ENCODE measurements at places on chromosomes 3 and 15.

GRCh38 chr15:83144771-83145170 lies 37.3 kb downstream of the TM6SF1 start:
- DNase-seq = no peak

- DNase-seq = no peak
Measured at GRCh38 chr3:33358172-33358781, 81.0 kb downstream of the FBXL2 start.

DNA sequence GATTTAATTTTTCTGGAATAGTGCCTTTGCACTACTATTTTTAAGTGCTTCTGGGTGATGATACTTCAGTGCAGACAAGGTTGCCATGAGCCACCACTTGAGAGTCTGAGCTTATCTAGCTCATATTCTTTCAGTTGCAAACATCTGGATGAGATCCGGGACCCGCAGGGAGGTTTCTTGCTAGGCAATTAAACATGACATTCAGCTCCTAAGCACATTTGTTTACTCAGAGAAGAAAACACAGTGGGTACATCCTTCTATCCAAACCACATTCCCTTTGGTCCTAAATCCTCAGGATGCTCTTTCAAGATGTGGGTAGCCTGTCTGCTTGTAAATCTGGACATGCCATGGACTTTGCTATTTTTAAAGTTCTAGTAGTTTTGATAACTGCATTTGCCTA lies 12.0 kb downstream of the PLSCR1 start:
- no peak for DNase-seq

- DNase-seq = no peak
Measured at GRCh38 chr3:38853011-38853410, 37.0 kb upstream of the SCN10A start.

DNA sequence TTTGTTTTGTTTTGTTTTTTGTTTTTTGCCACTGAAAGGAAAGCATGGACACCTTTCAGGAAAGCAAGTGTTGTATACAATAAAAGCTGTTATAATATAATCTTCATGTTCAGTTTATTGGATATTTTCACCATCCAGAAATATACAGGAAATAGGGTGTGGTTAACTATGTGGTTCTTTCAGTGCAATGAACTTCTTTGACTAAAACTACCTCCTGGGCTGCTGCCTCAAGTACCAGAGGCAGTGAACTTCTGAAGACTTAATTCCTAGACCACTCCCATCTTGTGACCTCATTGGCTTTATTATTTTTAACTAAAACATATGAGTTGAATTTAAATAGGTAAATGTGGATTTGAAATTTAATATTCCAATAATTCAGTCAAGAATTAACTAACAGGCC lies 27.1 kb upstream of the TBL1XR1 start:
- DNase-seq = no peak

DNA sequence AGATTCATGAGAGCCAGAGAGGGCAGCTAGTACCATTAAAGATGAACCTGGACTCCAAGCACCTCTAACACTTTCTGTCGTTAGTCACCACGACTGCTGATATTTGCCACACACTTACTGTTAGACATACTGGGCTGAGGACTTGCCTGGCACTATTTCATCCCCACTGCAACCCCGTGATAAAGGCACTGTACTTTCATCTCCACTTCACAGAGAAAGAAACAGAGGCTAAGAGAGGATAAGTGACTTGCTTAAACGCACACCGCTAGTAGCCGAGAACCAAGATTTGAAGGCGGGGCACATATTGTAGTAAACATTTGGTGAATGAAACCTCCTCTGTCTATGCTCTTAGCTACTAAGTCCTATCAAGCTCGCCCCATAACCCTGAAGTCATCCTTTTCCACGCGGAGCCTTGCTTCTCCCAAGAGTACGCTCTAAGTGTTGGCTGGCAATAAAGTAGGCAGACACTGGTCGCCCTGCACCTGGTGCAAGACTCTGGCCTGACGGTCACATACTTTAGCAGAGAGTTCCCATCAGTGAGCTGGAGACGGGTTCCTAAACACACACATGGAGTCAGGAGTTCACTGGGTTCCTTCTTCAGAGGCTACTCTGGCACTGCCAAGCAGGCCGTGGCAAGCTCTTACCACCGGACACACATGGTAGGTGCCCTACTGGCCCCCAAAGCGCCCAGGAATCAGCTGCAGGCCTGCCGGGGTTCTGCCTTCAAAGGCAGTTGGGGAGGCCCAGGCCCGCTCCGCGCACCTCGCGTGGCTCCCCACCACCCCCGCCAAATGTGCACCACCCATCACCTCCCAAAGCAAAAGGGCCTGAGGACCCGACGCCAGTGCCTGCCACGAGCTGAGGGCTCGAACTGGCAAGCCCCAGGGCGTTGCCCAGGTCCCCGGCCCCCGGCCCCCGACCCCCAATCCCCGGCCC lies 951 bp downstream of the POMGNT2 start:
- no peak for DNase-seq

DNA sequence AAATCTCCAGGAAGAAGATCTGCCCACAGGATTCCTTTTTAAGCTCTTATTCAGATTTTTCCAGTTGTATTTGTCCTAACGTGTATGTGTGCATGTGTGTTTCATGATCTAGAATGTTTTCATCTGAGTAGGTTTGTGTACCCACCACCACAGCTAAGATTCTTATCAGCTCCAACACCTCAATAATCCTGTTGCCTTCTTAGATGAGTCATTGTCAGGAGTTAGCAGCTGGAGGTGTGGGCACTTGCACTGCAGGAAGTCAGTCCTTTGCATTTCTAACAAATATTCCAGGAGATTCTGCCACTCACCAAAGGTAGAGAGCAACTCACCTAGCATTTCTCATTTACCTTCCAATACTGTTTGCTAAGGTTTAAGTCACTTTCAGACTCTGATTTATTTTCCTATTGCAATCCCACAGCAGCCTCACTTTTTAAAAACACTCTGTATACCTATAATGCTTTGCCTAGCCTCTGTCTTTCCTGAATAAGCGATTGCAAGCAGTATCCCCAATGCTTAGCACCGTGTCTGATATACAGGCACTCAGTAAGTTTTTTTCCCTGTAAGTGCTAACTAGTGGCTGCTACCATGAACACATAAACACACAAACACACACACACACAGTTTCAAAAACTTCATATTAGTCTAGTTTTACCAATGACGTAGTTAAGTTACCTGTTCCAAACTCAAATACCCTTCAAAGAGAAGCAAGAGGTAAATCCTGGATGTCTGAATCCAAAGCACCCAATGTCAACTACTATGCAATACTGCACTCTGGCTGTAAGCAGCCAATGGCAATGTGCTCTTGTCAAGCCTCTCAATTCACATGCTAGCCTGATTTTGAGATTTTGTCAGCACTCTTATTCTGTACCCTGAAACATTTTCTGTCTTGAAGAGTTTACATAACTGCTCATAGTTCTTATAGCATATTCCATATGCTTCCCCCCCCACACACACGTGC lies 713.5 kb upstream of the LMCD1 start:
- DNase-seq = no peak

DNA sequence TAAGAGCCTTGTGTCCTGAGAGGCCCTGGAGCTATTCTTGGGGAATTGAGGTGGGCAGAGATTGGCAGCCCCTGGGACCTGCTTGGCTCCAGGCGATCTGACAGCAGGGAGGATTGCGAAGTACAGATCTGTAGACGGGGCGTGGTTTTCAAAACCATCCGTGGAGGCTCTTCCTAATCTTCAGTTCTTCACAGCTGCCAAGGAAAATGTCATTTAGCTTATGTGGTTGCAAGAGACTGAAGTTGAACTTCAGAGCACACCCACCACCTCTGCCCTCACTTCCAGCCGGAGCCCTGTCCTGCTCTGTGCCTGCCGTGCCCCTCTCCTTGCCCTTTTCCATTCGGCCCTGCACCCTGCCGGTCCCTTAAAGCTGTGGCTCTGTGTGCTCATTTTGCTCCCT lies 12.9 kb downstream of the NISCH start:
- no peak for DNase-seq

DNA sequence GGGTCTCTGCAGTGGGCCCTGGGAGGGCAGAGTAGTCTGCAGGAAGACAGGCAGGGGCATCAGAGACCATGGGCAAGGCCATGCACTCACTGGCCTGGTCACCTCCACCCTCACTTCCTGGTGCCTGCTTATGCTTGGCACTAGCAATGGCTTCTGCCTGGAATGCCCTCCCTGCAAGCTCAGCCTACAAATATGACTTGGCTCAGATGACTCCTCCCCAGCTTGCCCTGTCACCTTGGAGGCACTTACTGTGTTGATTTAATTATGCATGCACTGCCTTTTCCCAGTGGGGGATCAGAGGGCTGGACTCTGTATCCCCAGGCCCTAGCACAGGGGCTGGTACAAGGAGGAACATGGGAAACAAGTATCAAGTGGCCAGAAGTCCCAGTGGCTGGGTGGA lies 7.8 kb downstream of the C3orf18 start:
- DNase-seq = no peak

- no peak for DNase-seq
Measured at GRCh38 chr3:183468424-183468823, 40.0 kb upstream of the MCF2L2 start.

DNA sequence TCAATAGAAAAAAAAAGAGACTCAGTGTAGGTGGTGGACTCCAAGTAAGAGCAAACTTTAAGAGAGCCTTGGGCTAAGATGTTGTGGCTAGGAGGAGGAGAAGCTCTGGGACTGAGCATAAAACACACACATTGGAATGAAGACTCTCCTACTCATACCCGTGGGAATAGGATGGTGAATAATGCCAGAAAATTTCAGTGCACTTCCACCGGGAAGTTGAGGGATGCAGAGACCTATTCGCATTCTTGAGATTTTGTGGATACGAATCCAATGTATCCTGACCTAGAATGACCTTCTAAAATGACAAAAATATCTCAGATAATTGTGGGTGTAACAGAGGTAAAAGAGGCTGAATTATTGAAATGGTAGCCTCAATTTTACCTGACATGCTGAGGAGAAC lies 388.7 kb upstream of the SGO1 start:
- no peak for DNase-seq

- DNase-seq = no peak
Measured at GRCh38 chr15:70050970-70051369, 46.7 kb downstream of the TLE3 start.

- no peak for DNase-seq
Measured at GRCh38 chr15:63972801-63973200, 73.5 kb downstream of the DAPK2 start.

GRCh38 chr3:16448639-16449070 lies 64.8 kb downstream of the RFTN1 start:
- no peak for DNase-seq

- no peak for DNase-seq
Measured at GRCh38 chr3:39216176-39216790, 23.9 kb upstream of the XIRP1 start.

DNA sequence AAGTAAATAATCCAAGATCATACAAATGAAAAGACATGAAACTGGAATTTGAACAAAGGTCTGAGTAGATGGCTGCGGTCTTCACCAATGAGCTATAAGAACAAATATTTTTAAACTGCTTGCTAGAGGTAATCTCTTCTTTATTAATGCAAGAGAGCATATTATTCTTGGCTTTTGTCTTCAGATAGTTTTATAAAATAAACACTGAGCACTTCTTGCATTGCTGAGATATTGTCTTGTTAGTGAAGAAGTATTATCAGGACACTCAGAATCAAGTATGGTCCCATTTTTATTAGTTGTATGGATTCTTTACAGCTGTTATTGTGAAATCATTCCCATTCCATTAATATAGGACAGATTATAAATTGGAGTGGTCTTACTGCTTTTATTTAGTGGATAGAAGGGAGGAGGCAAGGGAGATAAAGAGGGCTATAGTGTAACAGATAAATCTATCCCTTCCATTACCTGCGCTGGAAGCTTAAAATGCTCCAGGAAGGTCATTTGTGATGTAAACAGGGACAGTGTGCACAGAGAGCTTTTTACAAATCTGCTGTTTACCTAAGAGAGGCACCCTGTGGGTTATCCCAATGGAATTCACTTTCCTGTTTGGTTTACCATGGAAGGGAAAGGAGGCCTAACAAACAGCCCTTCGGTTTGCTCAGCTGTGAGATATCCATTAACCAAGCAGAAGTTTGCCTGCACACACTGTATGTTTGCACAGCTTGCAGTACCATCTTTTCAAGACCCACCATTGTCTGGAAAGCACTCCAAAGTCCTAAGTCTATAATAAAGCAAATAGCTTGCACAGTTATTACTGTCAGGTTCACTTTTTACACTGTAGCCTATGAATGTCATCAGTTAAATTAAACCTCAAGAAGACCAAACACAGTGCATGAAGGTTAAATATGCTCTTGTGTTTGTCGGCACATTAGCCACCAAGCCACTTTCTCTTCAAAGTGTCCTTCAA lies 347.7 kb upstream of the TGFBR2 start:
- no peak for DNase-seq

- DNase-seq = no peak
Measured at GRCh38 chr3:119230071-119230470, 10.6 kb downstream of the B4GALT4 start.

DNA sequence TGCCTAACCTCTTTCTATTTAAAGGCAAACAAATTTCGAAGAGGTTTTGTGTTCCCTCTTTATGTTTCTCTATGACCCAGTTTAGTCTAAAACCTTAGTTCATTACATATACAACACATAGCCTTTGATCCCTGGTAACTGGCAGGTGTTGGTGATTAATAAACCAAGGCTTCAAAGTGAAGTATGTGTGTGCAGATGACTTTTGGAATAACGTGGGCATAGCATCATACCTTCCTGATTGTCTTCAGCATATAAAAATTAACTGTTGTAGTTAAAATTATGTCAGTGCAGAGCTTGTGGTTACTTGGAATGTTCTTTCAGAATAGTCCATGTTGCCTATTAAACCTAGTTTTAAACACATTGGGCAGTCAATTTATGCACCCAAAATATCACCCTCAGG lies 608.3 kb downstream of the ROBO2 start:
- no peak for DNase-seq

GRCh38 chr3:139292711-139293664 lies 50.8 kb upstream of the MRPS22 start:
- DNase-seq = no peak

DNA sequence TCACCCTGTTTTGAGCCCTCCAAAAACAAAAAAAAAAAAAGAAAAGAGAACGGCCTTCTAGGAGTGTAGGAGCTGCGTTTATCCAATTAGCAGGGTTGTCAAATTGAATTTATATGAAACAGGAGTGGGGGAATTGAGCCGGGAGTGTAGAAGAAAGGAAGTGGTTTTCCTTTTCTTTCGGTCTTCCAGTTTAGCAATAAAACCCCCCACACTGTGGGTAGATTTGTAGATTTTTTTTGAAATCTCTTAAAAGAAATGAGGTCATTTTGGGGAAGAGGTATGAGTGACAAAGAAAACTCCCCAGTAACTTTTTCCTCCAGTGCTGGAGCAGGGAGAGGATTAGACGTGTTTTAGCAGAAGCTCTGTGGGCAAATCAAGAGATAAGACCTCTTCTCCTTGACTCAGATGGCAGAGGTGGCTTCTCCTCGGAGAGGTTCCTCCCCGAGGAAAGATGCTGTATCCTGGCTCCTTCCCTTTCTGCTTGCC lies 30.8 kb downstream of the BOC start:
- DNase-seq = no peak
